PC-3 (cell line): ENCODE measurements at places on chromosomes 4 and X.

- no peak overlapping the region for H3K4me3 ChIP-seq
- H3K36me3 ChIP-seq = no peaks in the 10 kb centered on the region
- no peak overlapping the region for H3K27ac ChIP-seq
- no peak for DNase-seq
- no peaks in the 10 kb centered on the region for H3K4me1 ChIP-seq
These were observed 198.9 kb upstream of the PPP1R2C start for GRCh38 chrX:42976746-42977366.

GRCh38 chr4:702618-703048 is 3.0 kb upstream of the PCGF3 start:
- no peak overlapping the region for H3K4me3 ChIP-seq
- no peak overlapping the region for H3K27ac ChIP-seq
- 0 out of 2 replicates have a peak, but pooled peaks cover 4% of the 10 kb centered on the region for H3K4me1 ChIP-seq
- no peak for DNase-seq
- no peaks in the 10 kb centered on the region for H3K36me3 ChIP-seq

DNA sequence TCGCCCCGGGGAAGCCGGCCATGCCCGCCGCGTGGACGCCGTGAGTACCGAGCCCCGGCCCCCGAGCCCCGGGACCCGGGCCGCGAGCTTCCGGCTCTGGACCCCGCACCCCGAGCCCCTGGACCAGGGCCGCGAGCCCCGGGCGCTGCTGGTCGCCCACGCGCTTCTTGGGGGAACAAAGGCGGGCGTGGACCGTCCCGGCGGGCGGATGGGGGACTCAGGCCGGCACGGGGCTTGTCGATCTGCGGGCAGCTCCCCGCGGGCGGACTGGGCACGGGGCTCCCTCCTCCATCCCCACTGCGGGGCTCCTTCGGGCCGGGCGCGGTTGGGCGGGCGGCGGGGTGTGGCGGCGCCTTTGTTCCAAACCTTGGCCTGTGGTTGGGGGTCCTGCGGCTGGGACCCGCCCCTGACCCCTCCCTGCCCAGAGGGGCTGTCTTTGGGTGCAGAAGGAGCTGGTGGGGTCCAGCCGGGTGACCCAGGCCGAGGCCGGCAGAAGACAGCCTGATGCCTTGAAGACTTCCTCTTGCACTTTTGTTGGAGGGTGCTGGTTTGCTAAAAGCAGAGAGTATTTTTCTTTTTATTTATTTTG is 25.2 kb upstream of the ADD1 start:
- no peak overlapping the region for H3K27ac ChIP-seq
- H3K4me1 ChIP-seq = peaks cover 4% of the 10 kb centered on the region; the same call in 1 of the 2 replicates
- H3K27me3 ChIP-seq = no peaks in the 10 kb centered on the region
- no peaks in the 10 kb centered on the region for H3K36me3 ChIP-seq
- DNase-seq = no peak

DNA sequence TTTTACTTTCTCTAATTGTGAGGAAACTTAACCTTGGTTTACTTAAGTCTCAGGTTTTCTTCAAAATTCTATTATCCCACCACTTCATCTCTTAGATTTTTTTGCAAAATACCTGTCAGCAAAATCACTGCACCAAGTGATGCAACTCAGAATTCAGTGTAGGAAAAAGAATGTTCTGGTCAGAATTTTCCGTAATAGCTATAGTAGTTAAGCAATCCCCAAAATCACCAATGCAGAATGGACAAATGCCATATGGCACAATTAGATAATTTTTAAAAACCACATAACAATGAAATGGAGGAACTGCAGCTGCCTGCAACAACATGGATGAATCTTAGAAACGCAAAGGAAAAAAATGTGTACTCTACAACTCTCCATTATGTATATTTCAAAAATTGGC is 373.1 kb downstream of the NAF1 start:
- no peaks in the 10 kb centered on the region for H3K27me3 ChIP-seq
- no peaks in the 10 kb centered on the region for H3K36me3 ChIP-seq
- no peaks in the 10 kb centered on the region for H3K4me1 ChIP-seq
- H3K27ac ChIP-seq = no peak overlapping the region
- no peak overlapping the region for H3K4me3 ChIP-seq
- DNase-seq = no peak

- peak; percentile 63 for DNase-seq
- H3K36me3 ChIP-seq = no peaks in the 10 kb centered on the region
- no peaks in the 10 kb centered on the region for H3K4me1 ChIP-seq
- no peak overlapping the region for H3K27ac ChIP-seq
- no peak overlapping the region for H3K4me3 ChIP-seq
- no peaks in the 10 kb centered on the region for H3K27me3 ChIP-seq
These were observed 11.9 kb upstream of the TRIML1 start for GRCh38 chr4:188127214-188127874.

DNA sequence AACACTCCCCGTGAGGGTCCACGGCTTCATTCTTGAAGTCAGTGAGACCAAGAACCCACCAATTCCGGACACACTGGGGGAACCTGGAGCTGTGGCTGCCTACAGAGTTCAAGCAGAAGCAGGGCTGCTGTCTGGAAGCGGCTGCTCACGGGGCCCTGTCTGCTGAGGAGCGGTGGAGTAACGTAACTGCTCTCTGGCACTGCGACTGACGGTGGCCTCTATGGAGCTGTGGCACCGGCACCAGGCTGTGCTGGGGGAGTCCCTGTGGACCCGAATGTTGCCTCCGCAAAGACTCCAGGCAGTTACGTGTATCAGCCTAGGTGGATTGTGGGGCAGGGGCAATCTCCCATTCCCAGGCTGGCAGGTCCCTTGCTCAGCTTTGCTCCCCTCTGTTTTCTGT is 703.3 kb upstream of the FRG1 start:
- H3K27ac ChIP-seq = no peak overlapping the region
- H3K4me1 ChIP-seq = no peaks in the 10 kb centered on the region
- no peak for DNase-seq
- no peaks in the 10 kb centered on the region for H3K27me3 ChIP-seq
- H3K4me3 ChIP-seq = no peak overlapping the region

DNA sequence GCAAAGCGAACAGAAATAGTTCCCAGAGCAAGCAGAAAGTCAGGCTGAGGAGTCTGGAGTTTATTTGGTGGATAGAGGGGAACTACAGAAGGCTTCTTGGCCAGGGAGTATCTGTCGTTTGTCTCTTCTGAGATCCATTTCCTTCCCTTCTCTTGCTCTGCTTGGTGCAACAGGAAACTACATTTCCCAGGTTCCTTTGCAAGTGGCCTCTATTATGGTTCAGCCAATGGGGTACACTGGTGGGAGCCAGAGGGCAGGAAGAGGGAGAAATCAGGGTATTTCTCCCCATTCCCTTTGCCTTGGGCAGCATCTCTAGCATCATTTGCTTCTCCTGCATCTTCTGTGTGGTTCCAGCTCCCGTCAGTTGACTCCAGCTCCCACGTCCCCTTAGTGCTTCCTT is 142.1 kb downstream of the BCOR start:
- no peaks in the 10 kb centered on the region for H3K27me3 ChIP-seq
- H3K4me1 ChIP-seq = peaks cover 27% of the 10 kb centered on the region
- no peak for DNase-seq
- H3K27ac ChIP-seq = no peak overlapping the region
- no peak overlapping the region for H3K4me3 ChIP-seq
- no peaks in the 10 kb centered on the region for H3K36me3 ChIP-seq

DNA sequence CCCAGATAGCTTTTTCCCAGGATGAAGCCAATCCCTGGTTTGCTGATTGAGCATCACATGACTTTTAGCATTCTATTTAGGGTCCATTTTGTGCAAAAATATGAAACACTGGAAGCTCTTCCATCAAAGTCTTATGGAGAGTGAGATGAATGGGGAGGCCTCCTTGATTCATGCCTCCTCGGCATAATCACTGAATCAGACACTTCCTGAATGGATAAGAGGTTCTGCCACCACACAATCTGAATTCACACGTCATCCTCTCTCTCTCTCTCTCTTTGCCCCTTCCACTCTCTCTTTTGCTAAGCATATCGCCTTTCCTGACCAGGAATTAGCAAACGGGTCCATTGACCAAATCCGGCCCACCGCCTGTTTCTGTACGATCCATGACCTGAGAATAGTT is 68.7 kb downstream of the CRMP1 start:
- H3K36me3 ChIP-seq = no peaks in the 10 kb centered on the region; the same call in 1 of the 2 replicates
- no peaks in the 10 kb centered on the region for H3K27me3 ChIP-seq
- H3K27ac ChIP-seq = no peak overlapping the region
- no peak overlapping the region for H3K4me3 ChIP-seq
- H3K4me1 ChIP-seq = no peaks in the 10 kb centered on the region
- no peak for DNase-seq

- peaks cover 24% of the 10 kb centered on the region for H3K4me1 ChIP-seq
- no peak overlapping the region for H3K4me3 ChIP-seq
- no peaks in the 10 kb centered on the region for H3K27me3 ChIP-seq
- H3K27ac ChIP-seq = no peak overlapping the region
- H3K36me3 ChIP-seq = no peaks in the 10 kb centered on the region
These were observed 87.6 kb downstream of the TMEM131L start for GRCh38 chr4:153553819-153554170.

DNA sequence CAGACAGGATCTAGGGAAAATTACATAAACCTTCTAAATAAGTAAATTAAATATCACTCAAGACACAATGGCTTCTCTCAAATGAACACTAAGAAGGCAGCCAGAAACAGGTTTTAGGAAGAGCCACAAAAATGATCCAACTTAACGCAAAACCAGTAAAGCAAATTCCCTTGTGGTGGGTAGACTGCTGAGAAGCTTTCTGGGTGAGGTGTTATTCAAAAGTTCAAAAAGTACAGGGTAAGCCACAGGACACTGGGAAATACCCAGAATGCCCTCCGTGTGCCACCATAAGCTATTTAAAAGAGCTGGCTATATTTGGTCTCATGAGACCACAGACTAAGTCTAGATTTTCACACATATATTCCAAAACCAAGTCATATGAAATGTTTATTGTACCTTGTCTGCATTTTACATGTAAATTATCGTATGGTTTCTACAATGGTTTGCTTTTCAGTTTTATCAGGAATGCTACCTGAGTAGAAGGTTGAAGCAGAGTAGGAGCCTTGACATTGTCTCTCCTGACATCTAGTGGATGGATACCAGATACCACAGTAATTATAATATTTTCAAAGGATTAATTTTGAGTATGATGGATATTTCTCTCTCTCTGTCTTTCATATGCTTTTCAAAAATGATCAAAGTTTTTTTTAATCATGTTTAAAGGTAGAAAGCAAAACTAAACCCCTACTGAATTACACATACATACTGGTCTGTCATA is 109.3 kb upstream of the KLHL13 start:
- H3K27me3 ChIP-seq = no peaks in the 10 kb centered on the region
- H3K27ac ChIP-seq = peak overlapping the region; percentile 82
- DNase-seq = peak; percentile 45
- H3K4me3 ChIP-seq = peak overlapping the region; percentile 36
- H3K36me3 ChIP-seq = no peaks in the 10 kb centered on the region

DNA sequence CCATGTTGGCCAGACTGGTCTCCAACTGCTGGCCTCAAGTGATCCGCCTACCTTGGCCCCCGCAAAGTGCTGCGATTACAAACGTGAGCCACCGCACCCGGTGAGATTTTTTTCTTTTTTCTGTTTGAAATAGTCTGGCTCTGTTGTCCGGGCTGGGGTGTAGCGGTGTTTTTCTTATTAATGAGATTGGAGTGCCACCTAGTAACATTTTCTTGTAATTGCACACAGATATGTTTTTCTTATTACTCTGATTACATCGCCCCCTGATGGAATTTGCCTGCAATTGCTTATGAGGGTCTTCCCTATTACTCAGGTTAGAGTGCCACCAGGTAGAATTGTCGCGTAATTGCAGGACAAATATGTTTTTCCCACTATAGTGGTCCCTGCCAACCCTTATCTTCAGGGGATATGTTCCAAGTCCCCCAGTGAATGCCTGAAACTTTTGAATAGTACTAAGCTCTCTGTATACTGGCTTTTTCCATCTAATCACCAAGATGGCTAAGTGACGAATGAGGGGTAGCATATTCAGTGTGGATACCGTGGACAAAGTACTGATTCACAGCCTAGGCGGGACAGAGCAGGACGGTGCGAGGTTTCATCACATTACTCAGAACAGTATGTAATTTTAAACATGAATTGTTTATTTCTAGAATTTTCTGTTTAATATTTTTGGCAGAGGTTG is 8.6 kb upstream of the PDHA1 start:
- no peaks in the 10 kb centered on the region for H3K4me1 ChIP-seq
- no peaks in the 10 kb centered on the region; the same call in 1 of the 2 replicates for H3K36me3 ChIP-seq
- no peak overlapping the region for H3K4me3 ChIP-seq
- DNase-seq = peak; percentile 55
- H3K27me3 ChIP-seq = no peaks in the 10 kb centered on the region

DNA sequence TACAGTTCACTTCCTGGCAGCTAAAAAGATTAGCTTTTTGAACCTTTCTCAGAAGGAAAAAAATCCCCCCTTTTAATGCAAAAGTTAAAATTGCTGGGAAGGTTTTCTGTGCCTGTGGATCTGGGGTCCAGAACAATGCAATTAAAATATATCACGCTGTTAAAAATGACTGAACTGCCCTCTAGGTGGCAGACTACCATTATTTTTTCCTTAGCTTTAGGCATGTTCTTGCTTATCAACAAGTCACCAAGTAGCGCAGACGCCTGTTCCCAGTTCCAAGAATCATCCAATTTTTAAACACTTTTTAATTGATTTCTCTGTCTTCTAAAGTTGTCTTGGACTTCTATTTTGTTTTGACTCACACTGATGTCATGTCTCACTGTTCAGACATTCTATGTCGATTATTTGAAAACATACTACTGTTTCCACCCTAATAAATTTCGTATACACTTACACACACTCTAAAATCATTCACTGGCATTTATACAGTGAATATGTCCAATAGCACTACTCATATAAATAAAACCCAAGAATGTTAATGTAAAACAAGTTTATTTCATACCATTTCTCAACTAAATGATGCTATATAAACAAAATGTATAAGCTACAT is 661.6 kb downstream of the RAPGEF2 start:
- no peaks in the 10 kb centered on the region for H3K27me3 ChIP-seq
- no peaks in the 10 kb centered on the region for H3K4me1 ChIP-seq
- DNase-seq = peak; percentile 64
- H3K27ac ChIP-seq = no peak overlapping the region

- H3K4me3 ChIP-seq = no peak overlapping the region
- H3K27ac ChIP-seq = no peak overlapping the region
- peaks cover 14% of the 10 kb centered on the region for H3K4me1 ChIP-seq
- H3K27me3 ChIP-seq = no peaks in the 10 kb centered on the region
These were observed 121.6 kb downstream of the SLC4A4 start for GRCh38 chr4:71460371-71460770.

GRCh38 chr4:126778348-126778747 is 854.4 kb upstream of the INTU start:
- no peak overlapping the region for H3K4me3 ChIP-seq
- H3K4me1 ChIP-seq = no peaks in the 10 kb centered on the region
- H3K27ac ChIP-seq = no peak overlapping the region

GRCh38 chr4:74830928-74831327 is 36.6 kb upstream of the BTC start:
- no peaks in the 10 kb centered on the region for H3K4me1 ChIP-seq
- H3K4me3 ChIP-seq = no peak overlapping the region
- H3K27ac ChIP-seq = no peak overlapping the region
- DNase-seq = no peak

GRCh38 chr4:72679666-72680065 is 110.6 kb upstream of the ADAMTS3 start:
- no peaks in the 10 kb centered on the region for H3K36me3 ChIP-seq
- H3K4me3 ChIP-seq = no peak overlapping the region
- no peak for DNase-seq
- 0 out of 2 replicates have a peak, but pooled peaks cover 8% of the 10 kb centered on the region for H3K27me3 ChIP-seq
- no peaks in the 10 kb centered on the region for H3K4me1 ChIP-seq
